ENCODE measurements at places on chromosomes 4 and X. TPM values are rescaled to one million over a fixed set of nuclear protein-coding genes. Genes with fewer than 3 reads are reported as not detected.
A peak's percentile ranks its signal among the peaks of the same experiment; 100 is the strongest.

DUX4 gene
- total RNA-seq, result not detected

SOWAHD gene
- total RNA-seq, result 0.55 TPM

MMGT1 gene
- 20.6 TPM for total RNA-seq

DCTD gene
- total RNA-seq, result 115 TPM

- H3K27ac ChIP-seq, result no peak overlapping the region
- no peaks in the 10 kb centered on the region for H3K36me3 ChIP-seq
- no peaks in the 10 kb centered on the region for H3K4me1 ChIP-seq
- H3K4me3 ChIP-seq, result no peak overlapping the region
Observed at GRCh38 chr4:125115476-125115875, 199.3 kb upstream of the FAT4 start.

DNA sequence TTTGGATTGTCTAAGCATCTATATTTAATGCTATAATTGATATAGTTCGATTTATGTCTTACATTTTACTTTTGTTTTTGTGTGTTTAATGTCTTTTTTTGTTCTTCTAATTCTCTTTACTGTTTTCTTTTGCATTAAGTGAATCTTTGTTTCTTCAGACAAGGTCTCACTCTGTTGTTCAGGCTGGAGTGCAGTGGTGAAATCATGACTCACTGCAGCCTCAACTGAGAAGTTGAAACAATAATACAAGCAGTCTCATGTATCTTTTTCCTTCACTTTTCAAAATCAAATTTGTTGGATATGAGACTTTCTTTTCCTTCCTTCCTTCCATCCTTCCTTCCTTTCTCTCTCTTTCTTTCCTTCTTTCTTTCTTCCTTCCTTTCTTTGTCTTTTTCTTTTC is 1401.6 kb downstream of the ADGRL3 start:
- H3K36me3 ChIP-seq, result no peaks in the 10 kb centered on the region
- no peak overlapping the region for H3K4me3 ChIP-seq
- no peaks in the 10 kb centered on the region for H3K4me1 ChIP-seq
- DNase-seq, result no peak
- no peaks in the 10 kb centered on the region for H3K27me3 ChIP-seq
- H3K27ac ChIP-seq, result no peak overlapping the region

GRCh38 chr4:103098756-103099440 is 736 bp downstream of the BDH2 start:
- H3K4me3 ChIP-seq, result peak overlapping the region; percentile 76
- H3K27ac ChIP-seq, result peak overlapping the region; percentile 78
- H3K4me1 ChIP-seq, result peaks cover 17% of the 10 kb centered on the region
- DNase-seq, result no peak
- no peaks in the 10 kb centered on the region for H3K27me3 ChIP-seq

DNA sequence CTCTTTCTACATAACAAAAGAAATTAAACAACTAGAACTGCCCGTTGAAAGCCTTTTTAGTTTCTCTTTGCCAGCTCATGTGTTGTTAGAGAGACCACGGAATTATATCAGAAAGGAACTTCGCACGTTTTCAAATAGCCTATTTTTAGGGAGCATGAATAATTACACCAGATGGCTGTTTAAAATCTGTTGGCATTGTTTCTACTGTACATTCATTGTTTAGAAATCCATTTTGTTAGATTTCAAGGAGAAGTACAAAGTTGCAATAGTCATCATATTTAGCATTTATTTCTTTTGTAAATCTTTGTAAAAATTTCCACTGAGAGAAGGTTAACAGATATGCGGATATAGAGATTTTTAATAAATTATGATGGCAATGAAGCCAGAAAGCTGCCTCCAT is 403.0 kb upstream of the HS3ST1 start:
- no peaks in the 10 kb centered on the region for H3K27me3 ChIP-seq
- no peak overlapping the region for H3K4me3 ChIP-seq
- no peak for DNase-seq
- H3K4me1 ChIP-seq, result no peaks in the 10 kb centered on the region
- H3K27ac ChIP-seq, result no peak overlapping the region
- H3K36me3 ChIP-seq, result no peaks in the 10 kb centered on the region

- no peak overlapping the region for H3K4me3 ChIP-seq
- H3K27me3 ChIP-seq, result no peaks in the 10 kb centered on the region
- DNase-seq, result no peak
- no peak overlapping the region for H3K27ac ChIP-seq
- no peaks in the 10 kb centered on the region for H3K36me3 ChIP-seq
Observed at GRCh38 chr4:24143741-24144140, 253.9 kb upstream of the PPARGC1A start.

DNA sequence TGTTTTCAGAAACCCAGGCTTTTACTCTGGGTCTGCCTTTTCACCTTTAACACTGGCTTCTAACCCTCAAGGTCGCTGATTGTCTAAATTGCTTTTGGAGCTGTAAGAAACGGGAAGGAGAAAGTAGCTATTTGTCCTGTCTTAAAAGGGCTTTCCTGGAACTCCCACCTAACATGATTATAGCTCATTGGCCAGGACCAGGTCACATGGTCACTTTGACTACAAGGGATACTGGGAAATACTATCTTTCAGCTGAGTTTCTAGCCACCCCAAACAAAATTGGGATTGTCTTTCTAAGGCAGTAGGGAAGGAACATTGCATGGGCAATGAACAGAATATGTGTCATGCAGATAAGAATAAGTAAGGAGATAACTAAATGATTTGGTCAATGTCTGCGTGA is 106.7 kb upstream of the ARHGAP24 start:
- no peaks in the 10 kb centered on the region for H3K36me3 ChIP-seq
- DNase-seq, result no peak
- no peaks in the 10 kb centered on the region for H3K4me1 ChIP-seq
- no peak overlapping the region for H3K27ac ChIP-seq
- no peaks in the 10 kb centered on the region for H3K27me3 ChIP-seq
- no peak overlapping the region for H3K4me3 ChIP-seq

- H3K4me3 ChIP-seq, result no peak overlapping the region
- H3K27me3 ChIP-seq, result no peaks in the 10 kb centered on the region
- DNase-seq, result no peak
Observed at GRCh38 chrX:120813982-120814381, 61.7 kb downstream of the CT47B1 start.

DNA sequence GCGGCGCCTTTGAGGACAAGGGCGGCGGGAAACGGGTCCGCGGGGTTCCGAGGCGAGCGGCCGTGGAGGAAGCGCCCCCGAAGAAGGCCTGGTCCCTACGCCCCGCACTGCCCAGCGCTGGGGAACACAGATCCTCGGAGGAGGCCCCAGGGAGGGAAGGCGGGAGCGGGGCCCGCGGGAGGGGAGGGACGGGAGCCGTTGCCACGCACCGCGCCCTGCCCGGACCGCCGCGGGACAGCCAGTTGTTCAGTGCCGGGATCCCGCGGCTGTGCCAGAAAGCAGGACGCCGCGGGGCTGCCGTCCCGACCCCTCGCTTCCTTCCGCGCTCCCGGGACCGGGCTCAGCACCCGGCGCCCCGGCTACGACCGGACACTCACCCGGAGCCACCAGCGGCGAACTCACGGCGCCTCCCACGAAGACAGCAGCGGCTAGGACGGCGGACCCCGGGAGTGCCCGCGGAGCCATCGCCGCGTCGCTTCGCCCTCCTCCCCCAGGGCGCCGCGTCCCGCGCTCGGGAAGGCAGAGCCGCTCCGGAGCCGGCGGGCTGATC is 278 bp downstream of the RELL1 start:
- H3K27ac ChIP-seq, result peak overlapping the region; percentile 91
- H3K4me1 ChIP-seq, result peaks cover 34% of the 10 kb centered on the region
- peaks cover 10% of the 10 kb centered on the region for H3K36me3 ChIP-seq
- no peaks in the 10 kb centered on the region for H3K27me3 ChIP-seq
- DNase-seq, result peak; percentile 57

GRCh38 chr4:86942185-86942666 is 7.4 kb downstream of the AFF1 start:
- no peak overlapping the region for H3K27ac ChIP-seq
- H3K36me3 ChIP-seq, result no peaks in the 10 kb centered on the region
- no peak overlapping the region for H3K4me3 ChIP-seq
- H3K27me3 ChIP-seq, result no peaks in the 10 kb centered on the region
- H3K4me1 ChIP-seq, result peaks cover 56% of the 10 kb centered on the region

GRCh38 chr4:8665406-8666360 is 73.1 kb downstream of the CPZ start:
- no peaks in the 10 kb centered on the region for H3K4me1 ChIP-seq
- no peaks in the 10 kb centered on the region for H3K36me3 ChIP-seq
- no peak overlapping the region for H3K27ac ChIP-seq
- H3K27me3 ChIP-seq, result peaks cover 8% of the 10 kb centered on the region

DNA sequence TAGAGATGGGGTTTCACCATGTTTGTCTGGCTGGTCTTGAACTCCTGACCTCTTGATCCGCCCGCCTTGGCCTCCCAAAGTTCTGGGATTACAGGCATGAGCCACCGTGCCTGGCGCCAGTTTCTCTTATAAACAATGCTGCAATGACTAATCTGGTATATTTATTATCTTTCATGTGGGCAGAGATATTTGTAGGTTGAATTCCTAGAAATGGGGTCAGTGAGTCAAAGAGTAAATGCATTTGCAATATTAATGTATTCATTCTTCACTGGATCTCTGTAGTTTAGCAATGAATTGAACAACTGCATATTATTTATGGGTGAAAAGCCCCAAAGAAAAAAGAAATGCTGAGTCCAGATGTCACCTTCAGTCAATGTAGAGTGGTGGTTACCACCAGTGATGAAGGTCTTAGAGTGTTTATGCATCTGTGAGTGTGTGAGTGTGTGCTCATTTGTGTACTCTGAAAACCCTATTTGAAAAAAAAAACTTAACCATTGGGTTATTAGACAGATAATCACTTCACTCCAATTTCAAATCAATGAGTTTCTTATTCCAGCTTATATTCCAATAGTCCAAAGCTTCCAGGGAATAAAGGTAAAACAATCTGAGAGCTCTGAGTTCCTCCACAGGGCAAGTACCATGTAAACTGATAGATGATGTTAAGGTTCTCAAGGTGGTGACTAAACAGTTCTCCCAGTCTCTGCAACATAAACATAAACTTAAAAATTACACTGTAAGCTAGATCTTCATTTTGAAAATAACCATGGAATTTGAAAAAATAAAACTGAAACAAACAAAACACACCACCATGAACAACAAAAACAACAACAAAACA is 22.6 kb upstream of the CD38 start:
- H3K27me3 ChIP-seq, result no peaks in the 10 kb centered on the region
- H3K27ac ChIP-seq, result peak overlapping the region; percentile 73
- H3K4me1 ChIP-seq, result peaks cover 43% of the 10 kb centered on the region
- H3K36me3 ChIP-seq, result no peaks in the 10 kb centered on the region

DNA sequence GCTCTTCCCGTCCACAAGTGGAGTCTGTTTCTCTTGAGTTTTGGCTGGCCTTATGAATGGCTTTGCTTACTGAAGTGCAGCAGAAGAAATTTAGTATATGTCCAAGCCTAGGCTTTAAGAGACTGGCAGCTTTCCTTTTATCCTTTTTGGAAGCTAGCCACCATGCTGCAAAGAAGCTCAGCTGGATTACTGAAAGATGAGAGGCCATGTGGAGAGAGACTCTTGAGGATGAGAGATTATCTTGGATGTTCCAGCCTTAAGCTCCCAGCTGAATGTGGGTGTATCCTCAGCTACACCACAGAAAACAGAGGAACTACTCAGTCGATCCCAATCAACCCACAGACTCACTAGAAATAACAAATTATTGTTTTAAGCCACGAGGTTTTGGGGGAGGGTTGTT is 12.5 kb downstream of the CCNG2 start:
- H3K36me3 ChIP-seq, result peaks cover 8% of the 10 kb centered on the region
- no peaks in the 10 kb centered on the region for H3K27me3 ChIP-seq

DNA sequence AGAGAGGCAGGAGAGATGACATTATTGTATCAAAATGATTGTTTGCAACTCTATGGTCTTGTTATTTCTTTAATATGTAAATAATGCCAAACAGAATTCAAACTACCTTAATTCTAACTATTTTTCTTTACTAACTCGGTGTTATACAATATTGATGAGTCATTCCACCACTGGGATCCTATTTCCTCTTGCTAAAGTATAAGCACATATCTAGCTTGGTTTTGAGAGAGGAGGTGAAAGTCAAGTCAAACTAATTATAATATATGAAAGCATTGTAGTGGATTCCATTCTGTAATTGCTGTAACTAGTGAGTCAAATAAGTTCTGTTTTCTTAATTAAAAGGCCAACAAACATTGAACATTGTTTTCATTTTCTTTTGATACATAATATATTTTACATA is 837.6 kb downstream of the PDHA2 start:
- no peaks in the 10 kb centered on the region for H3K4me1 ChIP-seq
- no peaks in the 10 kb centered on the region for H3K36me3 ChIP-seq
- H3K4me3 ChIP-seq, result no peak overlapping the region

Measured in activated CD4-positive, alpha-beta memory T cell treated with anti-CD3 and anti-CD28 coated beads for 36 hours (primary cell).